AML-193 (cell line): ENCODE measurements at places on chromosomes 11 and 22.
A peak's percentile ranks its signal among the peaks of the same experiment; 100 is the strongest.

- DNase-seq = no peak
Measured at GRCh38 chr11:117410861-117411710, 83.4 kb downstream of the CEP164 start.

DNA sequence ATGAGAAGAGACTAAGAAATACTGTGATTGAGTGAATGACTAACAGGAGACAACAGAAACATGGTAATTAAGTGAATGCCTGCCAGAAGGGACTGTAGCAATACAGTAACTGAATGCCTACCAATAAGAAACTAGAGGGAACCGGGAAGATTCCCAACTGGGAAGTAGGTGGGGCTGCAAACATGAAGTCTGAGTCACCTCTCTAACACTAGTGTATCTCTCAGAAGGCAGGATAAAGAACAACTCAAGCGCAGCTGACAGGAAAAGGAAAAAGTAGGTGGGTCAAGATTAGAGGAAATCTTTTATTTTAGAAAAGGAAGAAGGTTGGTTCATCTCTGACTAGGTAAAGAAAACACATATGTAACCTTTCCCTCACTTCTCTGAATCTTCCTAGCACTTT lies 14.0 kb downstream of the C11orf42 start:
- DNase-seq = no peak

GRCh38 chr11:59802639-59803176 lies 7.9 kb downstream of the MRPL16 start:
- peak; percentile 65 for DNase-seq

- no peak for DNase-seq
Measured at GRCh38 chr11:19818619-19819018, 106.0 kb downstream of the NAV2 start.

DNA sequence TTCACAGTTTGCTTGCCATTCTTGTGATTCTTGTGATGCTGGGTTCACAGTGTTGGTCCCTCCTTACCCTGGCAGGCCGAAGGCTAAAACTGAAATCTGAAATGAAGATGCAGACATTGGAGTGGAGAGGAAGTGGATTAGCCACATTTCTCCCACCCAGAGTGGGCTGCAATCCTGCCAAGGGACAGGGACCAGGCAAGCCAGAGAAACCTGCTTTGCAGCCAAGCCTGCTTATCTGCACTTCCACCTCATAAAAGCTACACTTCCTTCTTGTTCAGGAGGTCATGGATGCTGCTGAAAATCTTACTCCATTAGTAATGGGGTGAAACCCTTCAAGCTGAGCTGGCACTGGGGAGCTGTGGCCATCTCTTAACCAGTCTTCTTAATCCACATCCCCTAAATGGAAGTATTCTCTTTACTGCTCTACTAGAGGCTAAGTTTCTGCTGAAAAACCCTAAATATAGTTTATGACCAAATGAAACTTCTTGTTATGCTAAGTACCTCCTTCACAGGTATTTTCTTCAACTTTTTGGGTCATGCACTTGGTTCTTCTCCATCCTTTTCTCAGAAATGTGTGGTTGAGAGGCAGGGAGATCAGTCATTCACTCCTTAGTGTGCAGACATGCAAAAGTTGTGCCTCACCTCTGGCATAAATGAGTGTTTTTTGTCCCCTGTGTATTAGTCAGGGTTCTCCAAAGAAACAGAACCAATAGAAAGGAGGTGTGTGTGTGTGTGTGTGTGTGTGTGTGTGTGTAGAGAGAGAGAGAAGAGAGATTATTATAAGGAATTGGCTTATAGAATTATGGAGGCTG lies 133.9 kb upstream of the BMAL1 start:
- DNase-seq = no peak

GRCh38 chr22:48742191-48742555 lies 1085.5 kb downstream of the BRD1 start:
- DNase-seq = no peak

DNA sequence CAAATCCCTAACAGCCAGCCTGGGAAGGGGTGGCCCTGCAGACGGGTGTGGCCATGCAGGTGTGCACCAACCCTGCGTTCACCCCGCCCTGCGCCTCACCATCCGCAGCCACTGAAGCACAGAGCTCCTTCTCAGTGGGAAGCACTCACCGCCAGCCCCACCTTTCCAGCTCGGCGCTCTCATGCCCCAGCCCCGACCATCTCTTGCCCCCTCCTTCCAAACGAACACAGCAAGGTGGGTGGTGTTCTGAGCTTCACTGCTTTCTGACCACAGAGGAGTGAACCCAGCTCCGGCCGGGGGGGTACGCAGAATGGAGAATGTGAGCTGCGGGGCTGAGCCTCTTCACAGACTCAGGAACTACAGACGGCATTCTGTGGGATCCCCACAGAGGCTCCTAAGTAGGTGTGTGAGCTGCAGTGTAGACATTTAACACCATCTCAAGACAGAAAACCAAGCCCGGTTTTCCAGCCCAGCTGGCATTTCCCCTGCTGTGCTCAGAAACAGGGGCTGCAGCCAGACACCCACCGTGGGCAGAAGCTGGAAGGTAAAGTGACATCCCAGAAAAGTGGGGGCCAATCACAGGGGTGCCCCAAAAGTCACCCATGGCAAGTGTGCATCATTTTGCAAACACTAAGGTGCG lies 88.4 kb upstream of the RTL6 start:
- DNase-seq = no peak

DNA sequence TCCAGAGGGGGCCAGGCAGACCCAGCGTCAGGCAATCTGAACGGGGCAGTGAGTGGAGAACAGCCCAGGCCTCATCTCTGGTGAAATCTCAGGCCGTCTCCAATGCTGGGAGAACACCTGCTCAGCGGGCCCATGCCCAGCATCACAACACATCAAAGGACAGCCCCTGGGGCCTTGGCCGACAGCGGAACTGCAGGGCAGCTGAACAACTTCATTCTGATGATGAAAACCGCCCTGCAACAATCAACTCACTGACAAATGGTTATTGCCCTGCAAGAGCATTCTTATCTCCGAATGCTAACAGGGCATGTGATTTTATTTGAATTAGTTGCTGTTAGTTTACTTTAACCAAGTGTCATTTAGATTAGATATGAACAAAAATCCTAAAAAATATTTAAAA lies 14.6 kb downstream of the CELSR1 start:
- no peak for DNase-seq

DNA sequence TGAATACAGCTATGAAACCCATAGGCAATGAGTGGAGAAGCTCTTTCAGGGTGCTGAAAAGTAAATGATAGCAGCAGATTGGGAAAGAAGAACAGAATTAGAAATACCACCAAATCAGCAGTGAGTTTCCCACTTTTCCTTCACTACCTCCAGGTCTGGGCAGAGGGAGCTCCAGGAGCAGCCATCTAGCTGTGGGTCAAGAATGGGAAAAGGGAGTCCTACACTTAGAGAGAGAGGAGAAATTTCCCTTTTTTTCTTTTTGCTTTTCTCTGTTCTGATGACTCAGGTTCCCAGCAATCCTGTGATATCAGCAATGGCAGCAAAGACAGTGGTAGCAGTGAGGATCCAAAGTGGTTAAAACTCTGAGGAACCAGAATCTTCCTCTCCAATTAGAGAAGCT lies 263.9 kb downstream of the NXPE2 start:
- DNase-seq = no peak
